ENCODE measurements at places on chromosomes 16 and 17.
A peak's percentile ranks its signal among the peaks of the same experiment; 100 is the strongest.

DNA sequence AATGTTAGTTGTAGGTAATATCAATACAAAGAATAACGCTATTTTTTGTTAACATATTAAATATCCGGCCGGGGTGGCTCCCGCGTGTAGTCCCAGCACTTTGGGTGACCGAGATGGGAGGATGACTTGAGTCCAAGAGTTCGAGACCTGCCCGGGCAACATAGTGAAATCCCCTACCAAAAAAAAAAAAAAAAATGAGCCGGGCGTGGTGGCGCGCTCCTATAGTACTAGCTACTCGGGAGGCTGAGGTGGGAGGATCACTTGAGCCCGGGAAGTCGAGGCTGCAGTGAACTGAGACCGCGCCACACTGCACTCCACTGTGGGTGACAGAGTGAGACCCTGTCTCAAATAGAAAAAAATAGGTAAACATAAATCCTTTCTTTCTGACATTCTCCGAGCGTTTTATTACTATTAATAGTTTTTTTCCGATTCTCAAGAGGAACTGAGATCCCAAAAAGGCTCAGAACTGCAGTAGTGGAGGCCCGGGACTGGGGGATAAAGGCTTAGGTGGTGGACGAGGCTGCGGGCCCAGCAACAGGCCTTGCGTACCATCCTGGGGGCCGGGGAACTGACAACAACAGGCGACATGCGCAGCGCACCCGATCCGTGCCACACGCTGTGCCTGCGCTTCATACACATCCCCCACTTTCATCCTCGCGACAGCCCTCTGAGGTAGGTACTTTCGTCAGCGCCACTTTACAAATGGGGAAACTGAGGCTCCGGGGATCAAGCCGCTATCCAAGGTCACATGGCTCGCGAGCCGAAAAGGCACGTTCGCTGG is 919 bp downstream of the N4BP1 start:
- peak; percentile 48 for DNase-seq

- peak; percentile 52 for DNase-seq
These were observed 10.5 kb downstream of the ST3GAL2 start for GRCh38 chr16:70428178-70428998.

- no peak for DNase-seq
These were observed 6.4 kb upstream of the GRN start for GRCh38 chr17:44338702-44339101.

- no peak for DNase-seq
These were observed 6.2 kb downstream of the MEAK7 start for GRCh38 chr16:84498223-84498610.

DNA sequence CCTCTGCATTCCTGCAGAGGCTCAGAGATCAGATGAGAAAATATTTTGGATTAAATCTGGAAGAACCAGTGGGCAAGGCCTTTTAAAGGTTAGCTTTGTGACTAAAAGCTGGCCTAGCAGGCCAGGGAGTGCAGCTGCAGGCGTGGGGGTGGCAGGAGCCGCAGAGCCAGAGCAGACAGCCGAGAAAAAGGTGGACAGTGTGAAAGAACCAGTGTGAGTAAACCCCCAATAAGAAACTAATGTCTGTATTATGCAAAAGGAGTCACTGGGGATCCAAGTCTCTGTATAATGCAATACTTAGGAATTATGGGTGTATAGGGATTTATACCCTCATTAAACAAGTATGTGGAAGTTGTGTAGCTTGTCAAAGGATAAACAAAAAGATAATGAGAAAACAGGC is 21.4 kb upstream of the SPACA3 start:
- no peak for DNase-seq

DNA sequence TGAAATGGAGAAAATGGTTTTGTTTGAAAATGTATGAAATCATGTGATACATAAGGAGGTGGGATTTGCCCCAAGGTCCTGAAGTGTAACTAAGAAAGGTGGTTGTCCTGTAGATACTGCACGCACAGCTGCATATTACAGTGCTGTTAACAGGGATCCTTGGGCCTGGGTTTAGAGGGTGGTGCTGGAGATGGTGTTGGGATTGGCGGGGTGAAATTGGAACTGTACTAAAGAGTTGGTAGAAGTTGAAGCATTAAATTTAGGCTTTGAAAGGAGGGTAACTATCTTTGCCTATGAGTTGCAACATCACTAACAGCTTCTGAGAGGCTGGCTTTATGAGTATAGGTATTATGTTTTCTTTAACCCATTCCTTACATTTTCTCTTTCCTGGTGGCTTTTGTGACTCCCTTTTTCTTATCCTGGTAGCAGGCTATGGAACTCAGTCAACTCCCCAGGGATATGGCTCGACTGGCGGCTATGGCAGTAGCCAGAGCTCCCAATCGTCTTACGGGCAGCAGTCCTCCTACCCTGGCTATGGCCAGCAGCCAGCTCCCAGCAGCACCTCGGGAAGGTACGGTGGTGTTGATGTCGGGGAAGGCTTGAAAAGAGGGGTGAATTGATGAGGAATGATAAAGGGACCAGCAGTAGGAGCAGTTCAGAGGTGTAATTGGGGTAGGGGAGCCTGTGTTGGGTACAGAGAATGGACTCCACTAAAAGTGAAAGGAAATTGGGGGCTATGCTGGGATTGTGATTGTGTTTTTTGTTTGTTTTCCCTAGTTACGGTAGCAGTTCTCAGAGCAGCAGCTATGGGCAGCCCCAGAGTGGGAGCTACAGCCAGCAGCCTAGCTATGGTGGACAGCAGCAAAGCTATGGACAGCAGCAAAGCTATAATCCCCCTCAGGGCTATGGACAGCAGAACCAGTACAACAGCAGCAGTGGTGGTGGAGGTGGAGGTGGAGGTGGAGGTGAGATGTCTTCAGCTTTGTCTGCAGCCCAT is 3.8 kb downstream of the FUS start:
- DNase-seq, result no peak

- DNase-seq, result no peak
These were observed 594 bp upstream of the SLC22A31 start for GRCh38 chr16:89200850-89201411.

DNA sequence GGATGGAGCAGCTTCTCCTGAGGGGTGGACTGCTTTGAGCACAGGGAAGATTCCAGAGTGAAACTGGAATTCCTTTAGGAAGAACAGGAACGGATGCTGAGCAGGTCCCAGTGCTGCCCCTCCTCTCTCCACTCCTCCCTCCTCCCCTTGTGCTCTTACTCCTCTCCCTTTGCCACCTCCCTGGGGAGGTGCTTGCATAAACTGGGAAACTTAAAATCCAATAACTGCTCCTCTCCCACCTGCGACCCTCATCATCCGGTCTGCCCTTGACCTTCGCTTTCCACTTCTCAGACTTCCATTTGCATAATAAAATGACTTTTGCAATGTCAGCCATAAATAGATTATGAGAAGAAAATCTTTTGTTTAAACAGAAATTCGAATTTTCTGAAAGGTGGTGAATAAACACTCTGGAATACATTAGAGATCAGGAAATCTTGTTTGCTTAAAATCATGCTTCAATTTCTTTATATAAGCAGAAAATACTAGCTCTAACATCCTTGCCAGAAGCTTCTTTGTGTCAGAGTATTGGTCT is 23.7 kb downstream of the HSBP1 start:
- DNase-seq, result no peak

DNA sequence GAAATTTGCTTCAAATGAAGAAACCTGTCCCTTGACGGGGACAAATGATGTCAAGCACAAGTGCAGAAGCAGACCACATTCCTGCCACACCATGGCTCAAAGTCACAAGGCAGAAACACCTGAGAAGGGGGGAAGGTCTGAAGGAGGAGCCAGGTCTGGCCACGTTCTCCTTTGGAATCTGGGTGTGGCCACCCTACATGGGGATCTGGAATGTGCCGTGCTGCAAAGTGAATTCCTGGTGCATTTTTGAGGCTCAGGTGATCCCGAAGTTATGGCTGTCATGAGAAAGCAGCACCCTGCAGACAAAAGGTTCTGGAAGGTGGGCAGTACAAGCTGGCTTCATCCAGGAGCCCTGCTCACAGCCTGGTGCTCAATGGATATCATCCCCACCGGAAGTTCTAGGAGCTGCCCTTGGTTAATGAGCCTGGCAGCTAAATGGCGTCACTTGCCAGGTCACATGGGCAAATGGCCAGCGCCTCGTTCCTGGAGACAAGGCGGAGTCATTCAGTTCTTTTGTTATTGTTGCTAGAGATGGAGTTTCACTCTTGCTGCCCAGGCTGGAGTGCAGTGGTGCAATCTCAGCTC is 20.1 kb upstream of the ADCY9 start:
- no peak for DNase-seq

DNA sequence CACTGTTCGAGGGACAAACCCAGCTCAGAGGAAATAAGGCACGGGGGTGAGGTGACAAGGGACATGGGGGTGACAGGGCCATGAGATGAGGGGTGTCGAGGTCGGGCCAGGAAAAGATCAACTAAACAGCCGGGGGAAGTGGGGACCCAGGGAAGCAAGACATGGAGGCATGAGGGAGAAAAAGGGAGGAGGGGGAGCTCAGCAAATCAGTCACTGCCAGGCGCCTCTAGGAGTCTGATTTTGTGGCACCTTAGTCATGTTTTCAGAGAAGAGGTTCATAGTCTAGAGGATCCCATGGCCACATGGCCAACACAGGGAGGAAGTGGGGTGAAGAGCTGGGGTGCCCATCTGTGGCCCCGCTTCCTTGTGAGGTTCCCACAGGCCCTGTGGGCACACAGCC is 814.5 kb downstream of the KCNJ18 start:
- DNase-seq, result no peak

- no peak for DNase-seq
These were observed 364 bp upstream of the CETP start for GRCh38 chr16:56961386-56961785.

GRCh38 chr17:10119203-10120108 is 79.0 kb downstream of the GAS7 start:
- DNase-seq, result no peak

- DNase-seq, result no peak
These were observed 145.9 kb upstream of the PLCG2 start for GRCh38 chr16:81633147-81633619.

DNA sequence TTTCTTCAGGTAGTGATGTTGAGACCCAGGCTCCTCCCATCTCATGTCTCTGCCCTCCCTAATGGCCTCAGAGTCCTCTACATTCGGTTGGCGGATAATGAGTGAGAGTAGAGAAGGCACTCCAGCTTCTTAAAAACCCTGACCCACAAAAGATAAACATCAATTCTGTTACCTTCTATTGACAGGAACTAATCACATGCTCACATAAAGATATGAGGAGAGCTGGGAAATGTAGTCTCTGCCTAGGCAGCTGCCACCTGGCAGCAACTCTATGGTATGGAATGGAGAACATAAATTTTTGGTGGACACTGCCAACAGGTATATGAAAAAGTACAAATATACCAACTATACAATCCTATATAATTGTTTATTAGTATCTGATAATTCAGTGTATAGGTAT is 110.7 kb upstream of the HLF start:
- no peak for DNase-seq

DNA sequence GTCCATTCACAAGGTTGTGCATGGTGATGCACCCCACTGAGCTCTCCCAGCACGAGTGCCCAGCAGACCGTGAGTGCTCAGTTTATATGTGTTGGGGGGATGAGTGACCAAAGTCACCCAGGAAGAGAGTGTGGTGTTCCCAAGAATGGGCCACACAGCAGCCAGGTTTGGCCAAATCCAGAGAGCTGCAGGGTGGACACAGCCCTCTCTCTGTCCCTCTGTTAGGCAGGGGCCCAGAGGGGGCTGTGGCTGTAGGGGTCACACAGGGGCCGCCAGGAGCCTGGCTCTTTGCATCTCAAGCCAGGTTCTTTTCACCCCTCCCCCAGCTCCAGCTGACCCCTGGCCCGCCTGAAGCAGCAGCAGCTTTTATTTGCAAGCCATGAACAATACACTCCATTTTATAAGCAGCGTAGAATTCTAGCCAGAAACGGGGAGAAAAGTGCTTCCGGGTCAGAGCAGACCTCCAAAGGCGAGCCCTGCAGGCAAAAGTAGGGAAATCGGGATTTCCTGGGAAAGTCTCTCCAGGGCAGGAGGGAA is 13.3 kb downstream of the COTL1 start:
- no peak for DNase-seq

DNA sequence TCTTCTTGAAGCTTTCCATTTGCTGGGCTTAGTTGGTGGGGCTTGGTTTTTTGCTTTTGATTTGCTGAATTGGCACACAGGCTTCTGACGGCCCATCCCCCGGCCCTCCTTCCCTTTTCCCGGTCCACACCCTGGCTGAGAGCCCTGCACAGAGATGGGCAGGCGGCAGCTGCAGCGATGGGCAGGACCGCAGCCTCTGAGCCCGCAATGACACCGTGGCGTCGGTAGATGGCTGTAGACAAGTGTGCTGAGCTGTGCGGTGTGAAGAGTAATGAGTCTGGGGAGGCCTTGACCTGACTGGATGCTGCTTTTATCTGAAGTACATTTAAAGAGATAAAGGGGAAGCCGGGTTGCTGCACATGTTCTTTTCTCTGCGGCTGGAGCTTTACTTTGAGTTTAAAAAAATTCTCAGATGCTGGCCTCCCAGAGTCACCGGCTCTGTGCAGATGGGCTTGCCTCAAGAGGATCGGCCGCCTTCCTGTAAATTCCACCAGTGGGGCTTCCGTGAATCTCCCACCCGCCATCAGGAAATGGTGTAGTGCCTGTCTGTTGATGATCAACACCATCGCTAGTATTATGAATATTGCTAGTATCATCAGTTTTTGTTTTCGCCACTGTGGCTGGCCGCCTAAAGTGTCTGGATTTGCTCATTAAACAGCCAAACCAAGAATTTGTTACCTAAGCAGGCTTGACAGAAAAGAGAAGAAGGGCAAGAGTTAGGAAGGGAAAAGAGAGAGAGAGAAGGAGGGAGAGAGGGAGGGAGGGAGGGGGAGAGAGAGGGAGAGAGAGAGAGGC is 245.6 kb upstream of the RBFOX1 start:
- DNase-seq, result peak; percentile 7

DNA sequence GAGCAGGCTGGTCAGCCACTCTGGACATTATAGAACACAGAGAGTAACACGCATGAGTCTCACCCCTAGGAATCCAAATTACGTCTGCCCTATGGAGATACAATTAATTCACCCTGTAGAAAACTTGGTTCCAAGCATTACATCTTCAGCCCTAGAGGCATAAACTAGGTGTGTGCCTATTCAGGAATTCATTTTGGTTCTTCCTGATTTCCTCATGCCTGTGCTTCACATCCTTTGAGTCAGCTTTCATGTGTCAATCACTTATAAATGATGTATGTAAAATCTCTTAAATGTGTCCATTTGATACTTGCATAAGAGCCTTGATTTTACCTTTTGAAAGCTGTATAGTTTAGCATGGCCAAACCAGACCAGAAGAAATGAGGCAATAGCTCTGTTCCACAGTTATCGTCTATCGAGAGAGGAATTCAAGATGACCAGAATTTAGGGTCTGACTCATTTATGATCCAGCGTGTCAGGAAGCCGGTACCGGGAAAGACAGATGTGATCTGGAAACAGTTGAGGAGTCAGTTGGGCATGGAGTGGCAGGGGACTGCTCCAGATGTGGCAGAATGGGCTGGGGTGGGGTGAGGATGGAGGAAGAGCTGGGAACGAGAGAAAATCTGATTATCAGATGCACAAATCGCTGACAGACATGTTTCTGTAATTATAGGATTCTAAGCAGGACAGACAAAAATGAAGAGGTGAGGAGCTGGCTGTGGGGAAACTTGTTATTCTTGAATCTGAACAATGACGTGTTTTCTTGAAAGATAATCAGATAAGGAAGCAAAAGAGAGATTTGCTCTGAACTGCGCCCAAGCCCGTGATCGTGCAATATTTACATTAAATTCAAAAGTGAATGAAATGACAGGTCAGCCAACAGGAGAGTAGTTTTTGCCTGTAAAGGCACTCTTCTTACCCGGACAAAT is 76.7 kb downstream of the C16orf95 start:
- no peak for DNase-seq
